ENCODE measurements at places on chromosomes 3 and 15. TPM values are rescaled to one million over a fixed set of nuclear protein-coding genes. Genes with fewer than 3 reads are reported as not detected.

- no peak for DNase-seq
Measured at GRCh38 chr3:166405896-166406295, 568.7 kb upstream of the BCHE start.

- DNase-seq = no peak
Measured at GRCh38 chr3:140252812-140253656, 318.0 kb downstream of the CLSTN2 start.

DNA sequence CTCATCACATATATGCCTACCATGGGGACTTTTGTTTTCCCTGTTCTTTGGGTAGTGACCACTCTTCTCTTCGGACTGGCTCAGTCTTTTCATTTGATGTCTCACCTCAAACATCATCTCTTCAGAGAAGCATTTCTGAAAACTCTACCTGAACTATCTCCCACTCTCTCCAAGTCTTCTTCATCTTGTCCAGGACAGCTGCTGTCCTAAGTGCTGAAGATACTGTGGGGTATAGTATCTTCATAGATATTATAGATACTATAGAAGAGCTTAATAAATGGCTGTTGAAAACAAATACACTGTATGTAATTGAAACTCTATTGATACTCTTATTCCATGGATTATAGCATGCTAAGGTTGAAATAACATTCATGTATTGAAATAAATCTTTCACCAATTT is 672.3 kb downstream of the CADM2 start:
- no peak for DNase-seq

DNA sequence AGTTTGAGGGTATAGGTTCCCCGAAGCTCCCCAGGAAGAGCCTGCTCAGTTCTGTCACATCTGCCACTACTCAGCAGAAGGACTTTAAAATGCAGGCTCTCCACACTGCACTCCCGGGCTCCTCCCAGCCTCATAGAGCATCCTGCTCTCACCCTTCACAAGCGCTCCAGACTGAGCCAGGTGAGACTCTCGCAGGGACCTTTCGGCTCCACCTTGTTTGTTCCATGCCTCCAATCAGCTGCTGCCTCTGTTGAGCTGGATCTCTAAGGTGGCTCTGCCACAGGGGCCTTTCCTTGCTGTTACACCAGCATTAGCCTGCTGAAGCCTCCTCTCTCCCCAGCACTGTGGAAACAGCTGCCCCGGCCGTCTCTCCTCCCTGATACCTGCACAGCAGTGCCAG is 56.1 kb downstream of the SLCO3A1 start:
- no peak for DNase-seq

Gene MAP6D1
- 2.2 TPM for total RNA-seq

Gene PIERCE2
- total RNA-seq = 6.2 TPM

Gene MAPKAPK3
- 412 TPM for total RNA-seq

Gene TP63
- not detected for total RNA-seq
